ENCODE measurements at places on chromosomes 2 and 18.

- DNase-seq = no peak
These were observed 140.5 kb upstream of the PELI1 start for GRCh38 chr2:64284751-64285150.

GRCh38 chr2:41990688-41991087 is 57.1 kb upstream of the PKDCC start:
- DNase-seq = no peak

DNA sequence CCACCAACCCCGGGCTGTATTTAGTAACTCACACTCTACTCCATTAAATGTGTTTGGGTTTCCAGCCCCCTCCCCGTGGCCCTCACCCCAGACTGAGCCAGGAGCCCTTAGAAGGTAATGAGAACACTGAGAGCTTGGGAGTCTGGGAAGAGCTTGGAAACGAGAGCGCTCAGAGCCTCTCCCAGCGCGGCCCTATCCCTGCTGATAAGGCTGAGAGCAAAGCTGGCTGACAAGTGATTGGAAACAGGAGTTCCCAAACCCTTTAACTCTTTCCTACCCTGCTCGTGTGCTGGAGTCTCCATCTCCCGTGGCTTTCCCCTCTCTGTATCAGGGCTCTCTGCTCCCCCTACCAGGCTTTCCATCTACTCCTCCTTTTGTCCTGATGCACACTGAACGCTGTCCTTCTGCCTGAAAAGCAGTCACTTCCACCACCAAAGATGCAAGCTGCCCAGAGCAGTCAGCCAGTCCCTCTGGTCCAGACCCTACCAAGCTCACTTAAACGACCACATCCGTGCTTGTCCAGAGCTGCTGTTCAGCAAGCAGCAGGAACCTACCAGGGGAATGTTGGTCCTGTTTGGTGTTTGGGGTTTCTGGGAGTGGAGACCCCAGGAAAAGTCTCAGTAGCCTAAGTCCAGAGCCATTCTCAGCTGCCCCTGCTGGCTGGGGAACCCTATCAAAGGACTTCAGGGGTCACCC is 100.0 kb upstream of the PKDCC start:
- no peak for DNase-seq

DNA sequence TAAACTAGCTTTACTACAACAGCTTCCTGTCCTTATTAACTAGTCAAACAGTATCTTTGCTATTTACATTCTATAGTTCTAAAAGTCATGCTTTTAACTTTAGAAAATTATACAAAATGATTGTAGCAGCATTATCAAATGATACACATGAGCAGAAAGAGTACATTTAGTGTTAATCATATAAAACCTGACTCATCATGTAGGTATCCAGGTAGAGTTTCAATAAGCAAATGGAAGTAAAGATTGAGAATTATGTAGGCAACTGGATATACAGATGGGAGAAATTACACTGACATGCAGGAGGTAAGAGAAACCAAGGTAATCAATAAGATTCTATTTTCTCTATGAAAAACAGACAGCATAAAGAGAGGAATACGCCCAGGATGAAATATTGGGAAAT is 33.8 kb downstream of the TRIP12 start:
- DNase-seq = no peak

DNA sequence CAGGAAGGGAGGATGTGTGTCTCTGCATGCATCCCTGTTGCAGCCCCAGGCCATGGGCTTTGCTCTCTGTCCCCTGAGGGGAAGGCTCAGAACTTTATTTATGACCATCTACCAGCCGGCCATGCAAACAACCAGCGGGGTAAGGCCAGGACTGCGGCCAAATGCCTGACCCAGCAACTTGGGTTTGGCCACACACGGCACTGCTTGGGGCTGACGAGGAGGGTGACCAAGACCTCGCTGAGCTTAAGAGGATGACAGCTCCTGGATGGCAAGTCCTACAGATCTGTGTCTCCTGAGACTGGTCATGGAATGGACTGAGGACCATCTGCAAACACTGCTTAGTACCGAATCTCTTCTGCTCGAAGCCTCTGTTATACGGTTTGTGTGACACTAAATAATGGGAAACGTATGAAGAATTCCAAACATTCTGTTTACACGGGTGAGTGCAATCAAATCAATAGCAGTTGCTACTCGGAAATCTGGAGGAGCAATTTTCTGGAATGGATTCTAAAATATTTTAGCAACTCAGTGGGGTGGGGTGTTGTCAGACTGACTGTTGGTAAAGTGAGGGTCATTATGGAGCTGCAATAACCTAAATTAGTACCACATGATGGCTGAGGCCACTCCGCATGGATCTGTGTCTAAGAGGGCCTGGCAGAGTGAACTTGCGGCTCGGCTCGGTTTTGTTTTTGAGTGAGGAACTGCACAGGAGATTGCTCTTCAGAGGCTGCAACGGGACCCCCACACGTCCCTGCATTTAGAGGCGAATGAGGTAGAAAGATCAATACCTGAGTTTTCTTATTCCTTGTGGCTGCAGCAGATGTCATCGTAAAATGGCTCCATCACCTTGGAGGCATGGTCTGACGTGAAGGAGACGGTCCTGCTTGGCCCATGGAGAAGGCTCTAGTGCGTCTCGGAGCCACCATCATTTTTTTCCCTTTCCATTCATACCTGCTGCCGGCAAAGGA is 26.6 kb downstream of the TMEM18 start:
- no peak for DNase-seq

GRCh38 chr2:32901313-32901712 is 45.4 kb upstream of the LTBP1 start:
- no peak for DNase-seq

- DNase-seq = no peak
These were observed 42.9 kb upstream of the SLC35F5 start for GRCh38 chr2:113799375-113799774.

GRCh38 chr2:141316606-141317005 is 814.2 kb downstream of the LRP1B start:
- no peak for DNase-seq

- peak; percentile 21 for DNase-seq
These were observed 836 bp downstream of the DTNA start for GRCh38 chr18:34710934-34711333.

- no peak for DNase-seq
These were observed 204.7 kb upstream of the TANK start for GRCh38 chr2:160955578-160955977.

- DNase-seq = no peak
These were observed 246.0 kb downstream of the TSN start for GRCh38 chr2:122001441-122001874.

- peak; percentile 52 for DNase-seq
These were observed 575 bp downstream of the HSPD1 start for GRCh38 chr2:197498937-197499593.

DNA sequence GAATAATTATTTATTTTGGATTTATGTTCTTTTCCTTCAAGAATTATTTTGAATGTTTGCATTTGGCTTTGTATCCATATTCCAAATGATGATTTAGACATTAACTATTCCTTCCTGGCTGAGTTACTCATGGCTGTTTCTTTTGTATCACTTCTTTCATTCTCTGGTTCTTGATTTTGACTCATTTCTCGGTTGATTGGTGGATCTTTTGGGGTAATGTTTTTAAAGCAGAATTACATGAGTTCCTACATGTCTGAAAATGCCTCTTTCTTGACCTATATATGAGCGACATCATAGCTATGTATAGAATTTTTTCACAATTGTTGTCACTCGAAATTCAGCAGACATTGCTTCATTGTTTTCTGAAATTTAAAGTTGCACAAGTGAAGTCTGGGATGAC is 39.5 kb downstream of the CYP26B1 start:
- DNase-seq = peak; percentile 19

- DNase-seq = peak; percentile 73
These were observed 111.1 kb upstream of the RBBP8 start for GRCh38 chr18:22822024-22822423.

DNA sequence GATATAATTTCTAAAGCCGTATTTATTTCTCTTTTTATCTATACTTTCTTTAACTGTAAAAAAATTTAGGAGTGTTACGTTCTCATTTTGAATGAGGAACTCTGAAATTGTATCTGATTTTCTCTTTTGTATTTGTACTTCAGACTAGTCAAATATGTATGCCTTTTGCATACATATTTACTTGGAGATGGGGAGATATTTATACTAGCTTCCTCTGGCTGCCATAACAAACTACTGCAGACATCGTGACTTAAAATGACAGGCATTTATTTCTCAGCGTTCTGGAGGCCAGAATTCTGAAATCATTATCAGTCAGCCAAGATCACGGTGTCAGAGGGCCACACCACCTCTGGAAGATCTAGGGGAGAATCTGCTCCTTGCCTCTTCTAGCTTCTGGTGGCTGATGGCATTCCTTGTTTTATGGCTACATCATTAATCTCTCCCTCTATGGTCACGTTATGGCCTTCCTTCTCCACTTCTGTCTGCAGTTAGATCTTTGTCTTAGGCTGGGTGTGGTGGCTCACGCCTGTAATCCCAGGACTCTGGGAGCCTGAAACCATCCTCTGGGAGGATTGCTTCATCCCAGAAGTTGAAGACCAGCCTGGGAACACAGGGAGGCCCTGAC is 8.2 kb downstream of the LCLAT1 start:
- no peak for DNase-seq

- no peak for DNase-seq
These were observed 484.6 kb upstream of the HS6ST1 start for GRCh38 chr2:128803222-128803621.

- no peak for DNase-seq
These were observed 96.6 kb downstream of the MAP4K4 start for GRCh38 chr2:101794141-101794540.

- DNase-seq = no peak
These were observed 58.3 kb downstream of the EML4 start for GRCh38 chr2:42227491-42227890.

DNA sequence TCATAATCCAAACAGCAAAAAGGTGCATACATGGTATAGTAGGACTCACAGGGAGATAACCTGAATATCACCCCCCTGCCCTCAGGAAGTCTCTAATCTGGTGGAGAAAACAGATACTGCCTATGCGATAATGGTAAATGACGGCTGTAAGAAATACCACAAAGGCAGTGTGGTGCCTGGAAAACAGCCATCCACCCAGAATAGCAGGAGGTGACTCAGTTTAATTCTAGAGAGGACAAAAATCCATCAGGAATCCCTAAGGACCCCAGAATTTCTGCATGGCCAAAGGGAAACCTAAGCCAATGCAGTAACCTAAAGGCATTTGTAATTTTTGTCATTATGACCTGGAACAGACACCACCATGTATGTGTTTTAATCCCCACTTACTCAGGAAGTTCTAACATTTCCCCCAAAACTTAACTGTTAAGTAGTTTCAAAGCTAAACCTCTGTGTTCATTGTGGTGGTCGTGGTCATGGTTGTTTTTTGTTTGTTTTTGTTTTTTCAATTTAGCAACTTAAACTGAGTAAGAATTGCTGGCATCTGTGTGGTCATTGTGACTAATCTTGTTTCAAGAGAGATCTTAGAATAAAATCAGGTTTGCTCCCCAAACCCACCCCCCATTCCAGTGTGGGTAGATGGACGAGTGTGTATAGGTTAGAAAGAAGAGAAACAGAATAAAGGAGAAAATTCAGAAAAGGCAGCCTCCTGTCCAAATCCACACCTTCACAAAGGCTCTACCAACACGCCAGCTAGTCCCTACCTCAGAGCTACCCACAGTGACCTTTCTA is 121.5 kb upstream of the CDCA7 start:
- DNase-seq = peak; percentile 6

DNA sequence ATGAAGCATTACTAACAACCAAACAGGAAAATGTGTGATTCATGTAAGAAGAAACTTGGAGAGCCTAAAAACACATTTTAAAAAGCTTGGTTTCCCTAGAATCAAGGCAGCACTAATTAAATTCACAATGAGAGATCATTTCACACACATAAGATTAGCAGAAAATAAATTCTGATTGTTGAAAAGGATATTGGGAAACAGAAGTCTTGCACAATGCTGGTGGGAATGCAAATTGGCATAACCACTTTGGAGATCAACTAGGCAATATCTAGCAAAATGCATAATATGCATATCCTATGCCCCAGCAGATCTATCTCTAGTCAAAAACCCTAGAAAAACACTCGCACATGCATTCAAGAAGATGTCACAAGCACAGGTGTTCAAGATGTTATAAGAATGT is 75.3 kb upstream of the SIX3 start:
- no peak for DNase-seq

DNA sequence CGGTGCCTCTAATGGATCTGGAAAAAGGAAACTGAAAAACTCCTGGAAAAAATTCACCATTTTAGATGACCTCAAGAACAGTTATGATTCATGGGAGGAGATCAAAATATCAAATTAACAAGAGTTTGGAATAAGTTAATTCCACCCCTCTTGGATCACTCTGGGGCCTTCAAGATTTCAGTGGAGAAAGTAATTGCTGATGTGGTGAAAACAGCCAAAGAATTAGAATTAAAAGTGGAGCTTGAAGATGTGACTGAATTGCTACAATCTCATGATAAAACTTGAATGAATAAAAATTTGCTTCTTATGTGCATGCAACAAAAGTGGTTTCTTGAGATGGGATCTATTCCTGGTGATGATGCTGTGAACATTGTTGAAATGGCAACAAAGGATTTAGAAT is 974.4 kb upstream of the GYPC start:
- DNase-seq = no peak

DNA sequence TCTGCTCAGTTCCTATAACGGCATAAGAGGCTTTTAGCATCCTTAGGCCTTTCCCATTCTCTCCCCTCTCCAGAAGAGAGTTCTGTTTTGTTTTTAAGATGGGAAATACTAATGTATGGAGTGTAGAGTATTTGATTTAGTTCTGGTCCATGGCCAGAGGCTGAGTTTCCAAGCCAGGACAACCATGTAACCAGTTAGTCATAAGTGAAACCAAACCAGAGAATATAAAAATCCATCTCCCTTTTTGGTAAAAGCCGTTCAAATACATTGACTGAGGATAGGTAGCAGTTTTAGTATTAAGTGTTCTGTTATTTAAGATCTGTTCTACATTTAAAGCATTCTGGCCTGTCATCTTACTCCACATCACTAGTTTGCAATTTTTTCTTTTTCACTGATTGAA is 3.1 kb downstream of the PSMD1 start:
- no peak for DNase-seq

DNA sequence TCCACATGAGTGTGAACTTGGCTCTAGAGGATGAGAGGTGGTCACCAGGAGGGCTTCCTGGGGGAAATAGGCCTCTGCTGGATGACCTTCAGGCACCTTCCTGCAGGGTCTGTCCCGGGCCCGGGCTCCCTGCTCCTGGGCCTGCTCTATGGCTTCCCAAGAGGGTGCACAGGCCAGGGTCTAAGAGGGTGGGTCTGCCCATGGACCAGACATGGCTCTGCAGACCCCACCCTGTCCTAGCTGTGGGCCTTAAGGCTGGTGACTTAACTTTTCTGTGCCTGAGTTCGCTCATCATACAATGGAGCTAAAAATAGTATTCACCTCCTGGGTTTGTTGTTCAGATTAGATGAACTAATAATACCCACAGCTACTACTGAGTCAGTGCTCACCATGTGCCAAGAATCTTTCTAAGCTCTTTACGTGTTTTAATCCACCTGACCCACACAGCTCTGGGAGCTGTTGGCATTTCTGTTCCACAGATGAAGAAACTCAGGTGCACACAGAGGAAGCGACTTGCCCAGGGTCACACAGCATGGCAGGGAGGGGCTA is 14.4 kb downstream of the INHBB start:
- no peak for DNase-seq

GRCh38 chr2:178628605-178629004 is 148.3 kb downstream of the PLEKHA3 start:
- no peak for DNase-seq

- no peak for DNase-seq
These were observed 14.2 kb downstream of the PIKFYVE start for GRCh38 chr2:208280234-208280633.

- DNase-seq = peak; percentile 89
These were observed 93.1 kb downstream of the PIK3C3 start for GRCh38 chr18:42048158-42048557.

Measured in EL (cell line).